Urinary bladder (tissue), 4 donors: ENCODE measurements at places on chromosomes 12 and 14. TPM values are rescaled to one million over a fixed set of nuclear protein-coding genes. Genes with fewer than 3 reads are reported as not detected.

DNA sequence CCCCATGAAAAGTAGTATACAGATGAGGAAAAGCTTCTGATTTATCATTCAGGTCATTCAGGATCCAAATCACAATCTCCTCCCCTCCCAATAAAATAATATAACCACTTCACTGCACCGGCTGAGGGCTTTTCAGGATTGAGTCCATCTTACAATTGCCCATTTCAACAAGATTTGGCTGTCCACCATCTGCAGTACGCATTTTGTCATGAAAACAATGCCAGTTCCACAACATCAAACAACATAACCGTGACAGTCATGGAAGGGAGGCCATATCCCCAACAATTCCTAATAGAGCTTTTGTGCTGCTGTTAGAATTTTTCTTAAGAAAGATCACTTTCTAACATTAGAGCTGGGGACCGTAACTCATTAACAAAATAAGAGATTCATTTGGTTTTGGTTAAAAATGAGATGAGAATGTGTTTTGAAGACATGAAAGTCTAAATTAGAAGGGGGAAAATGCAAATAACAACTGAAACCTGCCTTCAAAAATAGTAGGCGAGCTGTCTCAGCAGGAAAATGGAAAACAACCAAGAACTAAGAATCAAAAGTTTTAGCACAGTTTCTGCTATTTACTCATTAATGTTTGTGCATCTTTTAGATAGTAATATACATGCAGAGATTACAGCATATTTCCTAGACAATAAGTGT, 38.3 kb upstream of the TMTC2 start:
- DNase-seq, result no peak

GRCh38 chr14:93538413-93538812, 107.7 kb downstream of the UNC79 start:
- no peak for DNase-seq

DNA sequence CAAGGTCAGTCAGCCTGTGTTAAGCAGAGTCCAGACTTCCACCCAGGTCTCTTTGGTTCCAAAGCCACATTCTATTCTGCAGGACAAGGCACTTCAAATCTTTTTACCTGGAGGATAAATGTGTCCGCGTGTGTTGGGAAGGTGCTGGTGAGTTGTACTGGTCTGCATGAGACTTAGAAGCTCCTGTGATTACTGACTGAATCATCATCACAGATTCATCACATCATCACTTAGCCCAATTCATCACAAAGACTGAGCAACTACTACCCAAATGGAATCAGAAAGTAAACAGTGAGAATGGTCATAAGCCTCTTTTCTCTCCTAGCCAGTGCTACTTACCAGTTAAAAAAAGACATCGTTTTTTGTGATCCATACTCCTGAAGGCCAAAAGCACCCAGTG, 5.3 kb downstream of the SLC15A5 start:
- no peak for DNase-seq

GRCh38 chr12:92096346-92097136, 49.1 kb downstream of the BTG1 start:
- no peak for DNase-seq

The GAPDH gene
- 1,141 TPM for total RNA-seq

GRCh38 chr14:53350866-53351265, 197.7 kb upstream of the DDHD1 start:
- no peak for DNase-seq

DNA sequence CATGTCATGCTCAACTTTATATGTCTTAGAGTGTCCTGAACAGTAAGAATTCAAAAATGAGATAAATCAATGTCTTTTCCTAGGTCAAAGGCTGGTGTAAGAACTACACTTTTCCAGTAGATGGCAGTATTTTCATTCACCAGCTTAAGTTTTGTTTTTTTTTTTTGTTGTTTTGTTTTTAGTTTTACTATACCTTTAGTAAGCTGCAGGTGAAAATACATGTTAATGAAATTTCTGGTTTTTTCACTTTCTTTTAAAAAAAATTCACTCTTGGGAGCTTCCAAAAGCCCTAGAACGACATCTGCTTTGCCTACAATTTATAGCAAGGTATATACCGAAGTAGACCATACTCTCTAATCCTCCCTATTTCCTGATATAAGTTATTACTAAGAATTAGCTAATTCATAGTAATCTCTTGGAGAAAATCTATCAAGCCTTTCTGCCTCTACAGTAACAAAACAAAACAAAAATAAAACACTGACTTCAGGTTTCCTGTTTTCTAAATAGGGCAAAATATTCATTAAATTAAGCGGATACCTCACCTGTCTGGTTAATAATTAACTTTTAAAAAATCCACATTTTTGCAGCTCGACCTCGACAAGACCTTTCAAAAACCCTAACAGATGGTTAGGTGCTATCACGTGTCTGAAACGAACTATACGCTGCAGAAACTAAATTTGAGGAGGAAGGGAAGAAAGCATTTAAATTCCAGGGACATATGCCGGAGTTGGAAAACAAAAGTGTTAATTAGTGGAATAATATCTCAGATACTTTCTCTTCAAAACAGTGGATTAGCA, 2.7 kb upstream of the SAMD4A start:
- no peak for DNase-seq

The PTGER2 gene
- total RNA-seq, result 4.8 TPM

DNA sequence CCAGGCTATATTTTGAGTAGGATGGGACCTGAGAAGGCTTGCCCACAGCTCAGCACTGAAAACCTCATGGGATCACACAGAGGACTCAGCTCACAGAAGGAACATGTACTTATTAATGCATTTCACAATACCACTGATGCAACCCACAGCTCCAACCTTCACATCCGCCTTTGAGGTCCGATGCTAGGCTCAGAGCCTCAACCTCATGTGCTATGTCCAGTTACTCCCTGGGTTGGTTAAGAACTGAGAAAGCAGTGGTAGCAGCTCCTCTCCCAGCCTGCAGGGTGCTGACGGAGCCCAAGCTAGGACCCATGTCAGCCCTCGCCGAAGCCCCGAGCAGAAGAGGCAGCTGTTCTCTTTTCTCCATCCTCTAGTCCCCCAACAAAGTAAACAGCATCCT, 52.9 kb downstream of the SPTB start:
- DNase-seq, result no peak

The CCDC175 gene
- 0.74 TPM for total RNA-seq

GRCh38 chr14:91350483-91350812, 67.2 kb downstream of the CCDC88C start:
- no peak for DNase-seq

DNA sequence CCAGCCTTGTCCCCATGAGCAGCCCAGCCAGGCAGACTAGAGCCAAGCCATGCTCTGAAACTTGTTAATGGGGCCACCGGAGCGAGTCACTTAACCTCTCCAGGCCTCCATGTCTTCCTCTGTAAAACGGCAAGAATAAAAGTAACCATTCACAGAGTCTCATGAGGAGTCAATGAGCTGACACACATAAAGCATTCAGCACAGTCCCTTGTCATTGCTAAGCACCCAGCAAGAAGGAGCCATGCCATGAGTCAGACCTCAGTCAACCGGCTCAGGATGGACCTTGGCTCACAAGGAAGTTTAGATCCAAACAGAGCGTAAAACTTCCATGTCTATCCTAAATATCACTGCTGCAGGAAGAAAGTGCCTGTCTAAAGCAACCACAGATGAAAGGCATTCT, 10.6 kb downstream of the FICD start:
- DNase-seq, result no peak
